ENCODE measurements at places on chromosomes 6 and 20.

- no peak for DNase-seq
Observed at GRCh38 chr6:86016077-86016476, 373.4 kb upstream of the SYNCRIP start.

GRCh38 chr6:1851681-1852456, 242.2 kb downstream of the FOXC1 start:
- no peak for DNase-seq

DNA sequence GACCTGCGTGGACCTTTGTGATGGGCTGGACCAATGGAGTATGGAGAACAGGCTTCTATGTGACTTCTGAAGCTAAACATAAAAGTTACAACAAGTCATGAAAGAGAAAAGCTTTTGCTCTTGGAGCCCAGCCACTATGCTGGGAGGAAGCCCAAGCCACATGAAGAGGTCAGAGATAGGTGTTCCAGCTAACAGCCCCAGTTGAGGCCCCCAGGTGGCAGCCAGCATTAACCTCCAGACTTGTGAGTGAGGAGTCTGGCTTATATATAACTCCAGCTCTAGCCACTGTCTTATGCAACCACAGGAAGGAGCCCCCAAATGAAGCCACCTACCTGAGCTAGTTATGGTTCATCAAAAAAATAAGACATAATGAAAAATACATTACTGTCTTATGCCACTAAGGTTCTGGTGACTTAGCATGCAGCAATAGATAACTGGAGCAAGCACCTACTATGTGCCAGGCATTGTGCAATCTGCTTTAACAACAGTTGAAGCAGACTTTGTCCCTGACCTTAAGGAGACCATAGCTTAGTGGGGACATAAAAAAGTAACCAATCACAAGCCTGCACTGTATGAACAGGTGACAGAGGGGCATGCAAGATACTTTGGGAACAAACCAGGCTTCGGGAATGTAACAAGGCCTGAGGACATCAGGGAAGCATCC, 599.6 kb downstream of the PTPRT start:
- no peak for DNase-seq

GRCh38 chr6:116396441-116396840, 25.7 kb downstream of the DSE start:
- DNase-seq: peak; percentile 45

GRCh38 chr6:129938249-129939020, 77.3 kb upstream of the TMEM244 start:
- DNase-seq: no peak

All from EH (cell line).